ENCODE measurements at places on chromosomes 11 and 22. TPM values are rescaled to one million over a fixed set of nuclear protein-coding genes. Genes with fewer than 3 reads are reported as not detected.

Gene C11orf86
- total RNA-seq, result not detected

Gene IL10RA
- total RNA-seq, result 0.35 TPM

Gene KLHL22
- total RNA-seq, result 4.4 TPM

Gene FAT3
- not detected for total RNA-seq

Gene TRIM77
- not detected for total RNA-seq

Gene CADM1
- 0.35 TPM for total RNA-seq

Gene CARD16
- not detected for total RNA-seq

Gene RAG1
- total RNA-seq, result 0.12 TPM

Gene PHLDA2
- total RNA-seq, result 7.7 TPM

Gene NLRP10
- not detected for total RNA-seq

Gene IFITM10
- 0.49 TPM for total RNA-seq

Gene EXPH5
- total RNA-seq, result 2.7 TPM

Gene FERMT3
- 55.8 TPM for total RNA-seq

Gene CHRM1
- total RNA-seq, result not detected

Gene SPON1
- 0.25 TPM for total RNA-seq

Gene SLC15A3
- not detected for total RNA-seq

Gene ACCSL
- not detected for total RNA-seq

Gene ARL2
- 76.9 TPM for total RNA-seq

Gene OR51I1
- total RNA-seq, result not detected

DNA sequence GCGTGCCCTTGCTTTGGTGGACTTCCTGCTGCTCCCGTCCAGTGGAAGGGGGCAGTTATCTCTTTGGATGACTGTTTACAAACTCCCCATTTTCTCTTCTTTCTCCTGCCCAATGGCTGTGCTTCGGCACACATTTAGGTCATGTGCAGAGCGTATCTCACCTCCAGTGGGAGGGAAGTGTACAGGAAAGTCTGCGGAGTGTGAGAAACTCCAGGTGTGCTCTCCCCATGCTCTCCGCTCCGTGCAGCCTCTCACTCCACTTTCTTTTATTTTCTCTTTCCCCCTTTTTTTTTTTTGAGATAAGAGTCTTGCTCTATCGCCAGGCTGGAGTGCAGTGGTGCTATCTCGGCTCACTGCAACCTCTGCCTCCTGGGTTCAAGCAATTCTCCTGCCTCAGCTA is 11.9 kb upstream of the TEF start:
- no peak for DNase-seq

DNA sequence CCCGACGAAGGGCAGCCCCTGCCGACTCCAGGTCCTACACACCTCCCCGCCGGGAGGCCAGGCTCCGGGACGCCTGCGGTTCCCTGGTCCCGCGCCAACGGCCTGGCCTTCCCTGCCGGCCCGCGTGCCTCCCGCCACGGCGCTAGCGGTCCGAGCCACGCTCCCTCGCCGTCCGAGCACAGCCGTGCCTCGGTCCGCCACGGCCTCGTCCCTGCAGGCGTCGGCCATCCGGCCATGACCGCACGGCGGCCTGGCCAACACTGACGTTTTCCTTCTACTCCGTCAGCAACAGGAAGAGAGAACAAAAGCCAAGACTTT is 532 bp downstream of the EIF4G2 start:
- no peak for DNase-seq

- DNase-seq, result no peak
These were observed 6.5 kb downstream of the OR52E5 start for GRCh38 chr11:5899534-5899933.

- DNase-seq, result no peak
These were observed 3.8 kb downstream of the TMPRSS13 start for GRCh38 chr11:117925198-117925925.

GRCh38 chr11:110433393-110434333 is 3.9 kb downstream of the FDX1 start:
- peak; percentile 21 for DNase-seq

GRCh38 chr11:118596224-118597146 is 10.9 kb upstream of the PHLDB1 start:
- no peak for DNase-seq

- no peak for DNase-seq
These were observed 11.8 kb downstream of the IL17REL start for GRCh38 chr22:50000587-50001387.

- no peak for DNase-seq
These were observed 747.3 kb upstream of the TENM4 start for GRCh38 chr11:80188076-80188627.

GRCh38 chr11:14967581-14968243 is 4.4 kb downstream of the CALCA start:
- no peak for DNase-seq

DNA sequence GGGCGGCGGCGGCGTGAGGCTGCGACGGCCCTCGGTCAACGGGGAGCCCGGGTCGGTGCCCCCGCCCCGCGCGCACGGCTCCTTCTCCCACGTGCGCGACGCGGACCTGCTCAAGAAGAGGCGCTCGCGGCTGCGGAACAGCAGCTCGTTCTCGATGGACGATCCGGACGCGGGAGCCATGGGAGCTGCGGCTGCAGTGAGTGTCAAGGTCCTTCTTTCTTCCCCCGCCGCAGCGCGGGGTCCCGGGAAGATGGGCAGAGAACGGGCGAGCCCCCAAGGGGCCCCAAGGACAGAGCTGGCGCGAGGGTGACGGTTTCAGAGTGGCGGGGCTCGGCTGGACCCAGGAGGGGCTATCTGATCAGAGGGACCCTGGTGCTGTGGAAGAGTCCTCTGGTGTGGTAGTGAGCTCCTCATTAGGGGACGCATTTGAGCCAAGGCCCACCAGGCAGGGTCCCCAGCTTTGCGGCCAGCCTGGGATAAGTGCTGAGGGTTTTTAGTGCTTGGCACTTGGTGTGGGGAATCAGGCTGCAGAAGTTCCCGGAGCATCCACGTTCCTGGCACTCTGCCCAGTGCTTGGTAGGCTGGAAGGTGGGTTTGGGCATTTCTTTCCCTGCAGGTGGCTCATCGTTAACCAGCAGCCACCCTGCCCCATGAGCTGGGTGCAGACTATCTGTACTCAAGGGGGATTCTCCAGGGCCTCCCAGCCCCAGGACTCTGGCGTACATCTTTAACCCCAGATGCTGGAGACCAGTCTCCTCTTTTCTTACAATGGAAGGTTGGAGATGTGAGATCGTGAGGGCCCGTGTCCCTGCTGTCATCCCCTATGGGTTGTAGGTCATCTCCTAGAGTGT is 9.8 kb downstream of the EHBP1L1 start:
- no peak for DNase-seq

- DNase-seq, result peak; percentile 40
These were observed 13.2 kb downstream of the PHLDB1 start for GRCh38 chr11:118620529-118621070.

GRCh38 chr11:118045191-118045590 is 31.7 kb upstream of the TMPRSS4 start:
- DNase-seq, result no peak

GRCh38 chr11:9922806-9923205 is 258.9 kb downstream of the SWAP70 start:
- no peak for DNase-seq

GRCh38 chr11:104327861-104328511 is 164.0 kb upstream of the PDGFD start:
- no peak for DNase-seq

DNA sequence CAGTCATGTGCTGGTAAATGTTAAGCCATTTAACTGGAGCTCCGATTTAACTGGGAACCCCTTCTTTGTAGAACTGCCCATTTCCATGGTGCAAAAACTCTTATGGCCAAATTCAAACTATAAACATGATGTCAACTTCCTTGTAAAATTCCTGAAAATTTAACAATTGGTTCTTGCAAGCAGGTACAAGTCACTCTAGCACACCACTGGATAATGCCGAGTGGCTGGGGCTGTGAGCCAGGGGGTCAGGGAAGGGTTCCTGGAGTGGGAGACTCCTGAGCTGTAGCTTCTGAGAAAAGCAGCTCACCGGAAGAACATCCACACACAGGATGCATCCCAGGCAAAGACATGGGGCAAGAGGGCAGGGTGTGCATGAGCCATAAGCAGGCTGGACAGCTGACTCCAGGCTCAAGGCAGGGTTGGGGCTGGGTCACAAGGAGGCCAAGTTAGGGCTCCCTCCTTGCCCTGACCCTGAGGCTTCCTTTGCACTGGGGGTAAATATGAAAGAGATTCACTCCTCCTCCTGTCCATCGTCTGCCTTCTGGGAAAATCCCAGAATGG is 18.2 kb downstream of the P2RY2 start:
- no peak for DNase-seq

DNA sequence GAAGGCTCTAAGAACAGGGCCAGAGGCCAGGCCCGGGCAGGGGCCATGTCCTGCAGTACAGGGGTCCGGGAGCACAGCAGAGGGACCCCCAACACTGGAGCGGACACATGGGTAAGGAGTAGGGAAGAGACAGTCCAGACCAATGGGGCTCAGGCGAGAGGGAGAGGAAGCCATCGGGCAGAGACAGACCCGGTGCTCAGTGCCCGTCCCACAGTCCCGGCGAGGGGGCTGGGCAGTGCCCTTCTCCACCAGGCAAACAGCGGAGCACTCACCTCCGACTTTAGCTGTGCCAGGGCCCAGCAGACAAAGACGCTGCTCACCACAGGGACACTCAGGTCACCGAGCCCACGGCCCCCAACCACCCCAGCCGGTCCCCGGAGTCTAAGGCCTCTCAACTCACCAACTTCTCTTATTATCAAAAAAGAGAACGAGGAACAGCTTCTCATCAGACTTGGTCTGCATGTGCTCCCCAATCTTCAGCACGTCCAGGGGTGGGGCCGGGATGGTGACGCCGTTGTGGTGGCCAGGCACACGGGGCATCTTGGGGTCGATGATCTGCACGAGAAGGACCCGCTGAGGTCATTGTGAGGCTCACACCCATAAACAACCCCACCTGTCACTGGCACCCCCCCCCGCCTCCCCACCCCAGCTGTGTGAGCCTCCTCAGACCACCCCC is 52.3 kb downstream of the BRD1 start:
- DNase-seq, result no peak

- no peak for DNase-seq
These were observed 824.5 kb downstream of the TBC1D22A start for GRCh38 chr22:47586946-47587345.

DNA sequence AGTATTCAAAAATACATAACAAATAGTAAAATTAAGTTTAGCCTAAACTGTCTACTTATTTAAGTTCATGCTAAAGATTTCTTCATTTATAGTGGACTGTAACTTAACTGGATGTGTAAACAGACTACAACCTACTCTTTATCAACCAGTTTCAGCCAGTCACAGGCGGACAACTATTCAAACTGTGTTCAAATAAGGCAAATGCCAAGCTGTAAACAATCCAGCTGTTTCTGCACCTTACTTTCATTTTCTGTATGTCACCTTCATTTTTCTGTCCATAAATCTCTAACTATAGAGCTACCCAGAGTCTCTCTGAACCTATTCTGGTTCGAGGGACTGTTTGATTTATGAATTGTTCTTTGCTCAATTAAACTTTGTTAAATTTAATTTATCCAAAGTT is 992.8 kb downstream of the DLG2 start:
- DNase-seq, result no peak

DNA sequence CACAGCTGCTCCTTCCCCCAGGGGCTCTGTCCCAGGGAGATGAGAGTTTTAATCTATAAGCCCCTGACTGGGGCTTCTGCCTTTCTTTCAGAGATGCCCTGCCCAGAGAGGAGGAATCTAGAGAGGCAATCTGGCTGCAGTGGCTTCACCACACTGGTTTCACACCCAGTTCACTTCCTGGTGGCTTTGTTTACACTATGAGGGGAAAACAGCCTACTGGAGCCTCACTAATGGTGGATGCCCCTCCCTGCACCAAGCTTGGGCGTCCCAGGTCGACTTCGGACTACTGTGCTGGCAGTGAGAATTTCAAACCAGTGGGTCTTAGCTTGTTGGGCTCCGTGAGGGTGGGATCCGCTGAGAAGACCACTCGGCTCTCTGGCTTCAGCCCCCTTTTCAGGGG is 21.5 kb upstream of the MMP1 start:
- no peak for DNase-seq

DNA sequence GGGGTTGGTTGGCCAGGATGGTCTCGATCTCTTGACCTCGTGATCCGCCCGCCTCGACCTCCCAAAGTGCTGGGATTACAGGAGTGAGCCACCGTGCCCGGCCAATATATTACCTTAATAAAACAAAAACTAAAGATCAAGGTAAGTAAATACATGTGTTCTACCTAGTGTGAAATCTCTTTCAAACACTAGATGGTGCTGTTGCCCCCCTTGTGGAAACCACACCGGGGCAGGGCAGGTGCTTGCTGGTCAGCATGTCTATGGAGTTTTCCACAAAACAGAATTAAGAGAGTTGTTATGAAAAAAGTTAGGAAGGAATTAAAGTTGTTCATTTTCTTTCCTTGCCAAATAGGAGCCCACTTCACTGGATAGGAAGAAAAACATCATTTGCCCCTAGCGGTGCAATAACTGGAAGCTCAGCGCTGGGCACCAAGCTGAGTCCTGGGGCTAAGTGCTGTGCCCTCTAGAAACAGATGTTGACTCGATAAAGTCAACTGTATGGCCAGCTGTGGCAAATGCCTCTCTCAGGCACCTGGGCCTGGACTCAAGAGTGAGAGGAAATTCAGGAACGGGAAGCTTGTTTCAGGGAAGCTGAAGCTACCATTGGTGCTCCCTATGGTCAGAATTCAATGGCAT is 6.3 kb upstream of the KCNJ5 start:
- peak; percentile 48 for DNase-seq

GRCh38 chr11:116579857-116580727 is 192.7 kb downstream of the BUD13 start:
- DNase-seq, result no peak

GRCh38 chr11:75160220-75160757 is 9.4 kb downstream of the SLCO2B1 start:
- DNase-seq, result no peak

- no peak for DNase-seq
These were observed 56.7 kb upstream of the RCN1 start for GRCh38 chr11:32034149-32034548.

DNA sequence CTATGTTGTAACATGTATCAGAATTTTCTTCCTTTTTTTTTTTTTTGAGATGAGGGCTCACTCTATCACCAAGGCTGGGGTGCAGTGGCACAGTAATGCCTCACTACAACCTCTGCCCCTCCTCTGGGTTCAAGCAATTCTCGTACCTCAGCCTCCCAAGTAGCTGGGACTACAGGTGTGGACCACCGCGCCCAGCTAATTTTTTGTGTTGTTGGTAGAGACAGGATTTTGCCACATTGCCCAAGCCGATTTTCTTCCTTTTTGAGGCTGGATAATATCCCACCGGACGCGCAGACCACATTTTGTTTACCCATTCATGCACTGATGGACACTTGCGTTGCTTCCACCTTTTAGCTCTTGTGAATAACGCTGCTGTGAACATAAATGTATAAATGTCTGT is 97.0 kb downstream of the BRD1 start:
- DNase-seq, result no peak

- no peak for DNase-seq
These were observed 16.0 kb upstream of the PICK1 start for GRCh38 chr22:38040953-38041759.

Measured in NCI-H460 (cell line).